ENCODE measurements at places on chromosomes 13 and 19. TPM values are rescaled to one million over a fixed set of nuclear protein-coding genes. Genes with fewer than 3 reads are reported as not detected.

ZNF878 gene
- polyA plus RNA-seq, result not detected

CCDC106 gene
- polyA plus RNA-seq, result 15.2 TPM

KLHL1 gene
- polyA plus RNA-seq, result not detected

EXOC3L2 gene
- 0.06 TPM for polyA plus RNA-seq

SYNE4 gene
- polyA plus RNA-seq, result 0.11 TPM

TMEM255B gene
- 8.2 TPM for polyA plus RNA-seq

SPACA4 gene
- not detected for polyA plus RNA-seq

SLC25A41 gene
- not detected for polyA plus RNA-seq
